Progenitor cell of endocrine pancreas (in vitro differentiated cells): ENCODE measurements at places on chromosomes 1 and 21. TPM values are rescaled to one million over a fixed set of nuclear protein-coding genes. Genes with fewer than 3 reads are reported as not detected.

- no peaks in the 10 kb centered on the region for H3K27me3 ChIP-seq
- no peaks in the 10 kb centered on the region for H3K4me1 ChIP-seq
- H3K27ac ChIP-seq: no peak overlapping the region
- no peak overlapping the region for H3K4me3 ChIP-seq
- H3K36me3 ChIP-seq: no peaks in the 10 kb centered on the region
Observed at GRCh38 chr1:192118881-192119405, 39.3 kb upstream of the RGS18 start.

- no peak overlapping the region for H3K4me3 ChIP-seq
- peaks cover 55% of the 10 kb centered on the region for H3K36me3 ChIP-seq
- no peak for DNase-seq
- H3K4me1 ChIP-seq: peaks cover 25% of the 10 kb centered on the region
- no peaks in the 10 kb centered on the region for H3K27me3 ChIP-seq
Observed at GRCh38 chr1:111439461-111440351, 9.3 kb downstream of the WDR77 start.

GRCh38 chr1:36172983-36173382 is 17.0 kb downstream of the MAP7D1 start:
- H3K27me3 ChIP-seq: no peaks in the 10 kb centered on the region
- peaks cover 24% of the 10 kb centered on the region for H3K36me3 ChIP-seq
- no peak overlapping the region for H3K4me3 ChIP-seq
- DNase-seq: no peak
- no peak overlapping the region for H3K27ac ChIP-seq

Gene GCSAML
- total RNA-seq: not detected in 2 replicates
